Effector memory CD4-positive, alpha-beta T cell (primary cell): ENCODE measurements at places on chromosomes 1 and 21.
A peak's percentile ranks its signal among the peaks of the same experiment; 100 is the strongest.

DNA sequence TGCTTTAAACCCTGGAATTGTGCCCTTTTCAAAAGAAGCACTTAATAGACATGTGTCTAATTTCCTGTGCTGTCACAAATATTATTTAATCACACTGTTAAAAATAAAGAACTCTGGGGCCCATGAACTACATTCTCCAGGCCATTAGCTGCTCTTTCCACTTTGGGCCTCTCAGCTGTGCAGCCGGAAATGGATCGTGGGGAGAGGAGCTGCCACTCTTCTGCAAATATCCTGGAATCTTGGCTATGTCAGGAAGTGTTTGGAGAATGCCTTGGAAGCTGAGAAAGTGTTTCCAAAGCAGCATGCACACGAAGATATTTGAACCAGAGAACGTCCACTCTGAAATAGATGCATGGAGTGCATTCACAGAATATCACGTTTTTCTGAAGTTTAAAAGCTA lies 27.5 kb upstream of the VPS26C start:
- DNase-seq, result no peak

DNA sequence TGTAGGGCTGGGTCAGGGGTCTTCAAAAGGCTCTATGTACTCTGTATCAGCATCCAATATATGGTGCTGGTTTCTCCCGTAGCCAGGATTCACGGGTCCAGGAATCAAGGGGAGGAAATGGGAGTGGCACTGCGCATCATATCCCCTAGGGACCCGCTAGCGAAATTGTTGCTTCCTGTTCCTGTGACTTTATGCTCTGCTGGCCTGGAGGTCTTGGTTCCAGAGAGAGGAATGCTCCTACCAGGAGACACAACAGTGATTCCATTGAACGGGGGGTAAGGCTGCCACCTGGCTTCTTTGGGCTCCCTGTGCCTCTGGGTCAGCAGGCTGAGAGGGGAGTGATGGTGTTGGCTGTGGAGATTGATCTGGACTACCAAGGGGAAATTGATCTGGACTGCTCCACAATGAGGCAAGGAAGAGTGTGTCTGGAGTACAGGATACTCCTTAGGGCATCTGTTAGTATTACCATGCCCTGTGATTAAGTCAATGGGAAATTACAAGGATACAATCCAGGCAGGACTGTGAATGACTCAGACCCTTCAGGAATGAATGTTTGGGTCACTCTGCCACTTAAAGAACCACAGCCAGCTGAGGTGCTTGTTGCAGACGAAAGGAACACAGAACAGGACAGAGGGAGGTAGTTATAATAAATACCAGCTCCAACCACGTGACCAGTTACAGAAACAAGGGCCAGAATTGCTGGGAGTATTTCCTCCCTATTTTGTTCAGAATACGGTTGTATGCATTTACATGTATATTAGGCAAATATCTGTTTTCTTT lies 10.2 kb downstream of the SPSB1 start:
- no peak for DNase-seq

DNA sequence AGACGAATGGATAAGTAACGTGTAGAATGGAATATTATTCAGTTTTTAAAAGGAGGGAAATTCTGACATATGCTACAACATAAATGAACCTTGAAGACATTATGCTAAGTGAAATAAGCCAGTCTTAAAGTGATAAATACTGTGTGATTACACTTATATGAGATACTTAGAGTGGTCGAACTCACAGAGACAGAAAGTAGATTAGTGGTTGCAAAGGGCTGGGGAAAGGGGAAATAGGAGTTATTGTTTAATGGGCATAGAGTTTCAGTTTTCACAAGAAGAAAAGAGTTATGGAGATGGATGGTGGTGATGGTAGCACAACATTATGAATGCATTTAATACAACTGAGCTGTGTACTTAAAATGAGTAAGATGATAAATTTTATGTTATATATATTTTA lies 14.7 kb upstream of the AHCYL1 start:
- DNase-seq, result no peak

DNA sequence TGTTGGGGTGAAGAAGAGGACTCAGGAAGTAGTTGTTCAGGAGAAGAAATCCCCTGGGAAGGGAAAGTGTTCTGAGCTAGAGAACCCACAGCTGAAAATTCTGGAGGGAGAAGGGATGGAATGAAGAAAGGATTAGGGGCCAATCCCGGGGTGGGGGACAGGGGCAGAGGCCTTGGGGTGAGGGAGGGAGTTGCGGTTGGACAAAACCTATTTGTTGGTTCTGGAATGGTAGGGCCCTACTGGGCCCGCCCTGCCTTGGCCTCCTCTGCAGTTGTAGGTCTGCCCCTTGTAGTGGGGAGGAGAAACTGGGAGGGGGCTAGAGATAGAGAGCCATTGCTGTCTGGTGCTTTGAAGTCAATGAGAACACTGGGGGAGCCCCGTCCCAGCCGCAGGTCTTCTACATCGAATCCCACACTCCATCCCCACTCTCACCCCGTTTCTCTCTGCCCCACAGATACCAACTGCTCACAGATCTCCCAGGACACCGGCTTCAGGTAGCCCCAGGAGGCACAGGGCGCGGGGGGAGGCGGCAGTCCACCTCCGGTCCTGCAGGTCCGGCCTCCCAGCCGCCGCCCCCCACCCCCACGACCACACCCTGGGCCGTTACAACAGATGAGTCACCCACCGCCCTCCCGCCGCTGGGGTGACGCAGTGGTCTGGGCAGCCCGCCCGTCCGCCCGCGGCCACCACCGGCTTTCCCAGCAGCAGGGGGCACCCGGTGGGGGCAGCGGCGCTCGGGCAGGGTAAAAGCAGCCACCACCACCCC lies 1.1 kb downstream of the TAGLN2 start:
- DNase-seq, result peak; percentile 62

DNA sequence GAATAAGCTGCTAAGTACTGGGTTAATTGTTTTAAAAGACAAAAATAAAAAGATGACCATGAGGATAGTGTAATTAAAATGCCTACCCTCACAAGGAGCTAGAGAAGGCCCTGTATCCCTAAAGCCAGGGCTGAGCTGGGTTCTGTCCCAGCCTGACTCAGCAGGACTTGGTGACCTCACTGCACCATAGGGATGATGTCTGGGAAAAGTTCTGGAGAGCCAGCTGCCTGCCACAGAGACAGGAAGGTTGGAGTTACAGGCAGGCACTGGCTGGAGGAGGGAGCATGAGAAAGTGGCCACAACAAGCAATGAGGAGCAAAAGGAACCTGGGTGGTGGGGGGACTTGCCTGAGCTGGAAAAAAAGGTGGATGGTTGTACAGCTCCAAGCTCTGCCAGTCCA lies 5.7 kb upstream of the TNR start:
- no peak for DNase-seq

GRCh38 chr1:92352856-92353255 lies 54.0 kb downstream of the RPAP2 start:
- DNase-seq, result no peak

DNA sequence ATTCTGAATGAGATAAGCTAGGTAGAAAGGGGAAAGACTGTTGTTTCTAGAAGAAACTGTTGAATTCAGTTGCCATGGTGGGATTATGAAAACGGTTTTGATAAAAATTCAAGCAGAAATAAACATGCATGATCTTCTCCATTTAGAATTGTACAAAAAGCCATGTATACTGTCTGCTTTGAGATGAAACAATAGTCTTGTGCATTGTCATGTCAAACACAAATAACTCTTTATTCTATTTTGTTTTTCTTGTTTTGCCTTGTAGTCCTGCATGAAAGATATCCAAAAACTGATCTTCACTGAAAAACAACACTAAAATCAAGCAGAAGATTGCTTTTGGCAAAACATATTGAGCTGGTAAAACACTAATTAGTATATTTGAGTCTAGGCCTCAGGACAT lies 659.9 kb downstream of the LTN1 start:
- DNase-seq, result no peak

DNA sequence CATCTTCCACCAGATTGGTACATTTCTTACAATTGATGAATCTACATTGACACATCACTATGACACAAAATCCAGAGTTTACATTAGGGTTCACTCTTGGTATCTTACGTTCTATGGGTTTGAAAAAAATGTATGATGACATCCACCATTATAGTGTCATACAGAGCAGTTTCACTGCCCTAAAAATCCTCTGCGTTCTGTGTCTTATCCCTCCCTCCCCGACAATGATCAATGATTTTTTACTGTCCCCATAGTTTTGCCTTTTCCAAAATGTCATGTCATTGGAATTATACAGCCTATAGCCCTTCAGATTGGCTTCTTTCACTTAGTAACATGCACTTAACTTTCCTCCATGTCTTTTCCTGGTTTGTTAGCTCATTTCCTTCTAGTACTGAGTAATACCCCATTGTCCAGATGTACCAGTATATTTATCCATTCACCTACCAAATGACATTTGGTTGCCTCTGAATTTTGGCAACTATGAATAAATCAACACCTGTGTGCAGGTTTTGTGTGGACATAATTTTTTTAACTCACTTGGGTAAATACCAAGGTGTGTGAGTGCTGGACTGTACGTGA lies 80.9 kb upstream of the CDC42BPA start:
- no peak for DNase-seq

DNA sequence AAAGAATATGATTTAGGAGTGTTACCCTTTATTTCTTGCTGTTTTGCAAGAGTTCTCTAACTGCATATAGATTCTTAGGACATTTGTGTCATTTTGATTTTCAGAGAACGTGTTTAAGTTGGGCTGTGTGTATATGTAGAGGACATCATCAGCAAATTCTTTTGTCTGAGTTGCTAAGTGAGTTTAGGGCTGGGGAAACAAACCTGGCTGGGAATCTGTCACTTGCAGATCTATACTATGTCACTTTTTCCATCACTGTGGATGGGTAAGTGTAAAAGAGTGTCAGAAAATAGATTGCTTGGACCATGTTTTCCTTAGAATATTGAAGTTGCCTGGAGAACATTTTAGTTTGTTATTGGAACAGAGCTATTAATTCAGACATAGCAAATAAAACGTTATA lies 349.1 kb upstream of the NEGR1 start:
- DNase-seq, result no peak
